Activated CD8-positive, alpha-beta memory T cell treated with anti-CD3 and anti-CD28 coated beads, Interleukin-2, amount 50 U/mL, for 4 hours (primary cell): ENCODE measurements at places on chromosomes 2 and 18.

DNA sequence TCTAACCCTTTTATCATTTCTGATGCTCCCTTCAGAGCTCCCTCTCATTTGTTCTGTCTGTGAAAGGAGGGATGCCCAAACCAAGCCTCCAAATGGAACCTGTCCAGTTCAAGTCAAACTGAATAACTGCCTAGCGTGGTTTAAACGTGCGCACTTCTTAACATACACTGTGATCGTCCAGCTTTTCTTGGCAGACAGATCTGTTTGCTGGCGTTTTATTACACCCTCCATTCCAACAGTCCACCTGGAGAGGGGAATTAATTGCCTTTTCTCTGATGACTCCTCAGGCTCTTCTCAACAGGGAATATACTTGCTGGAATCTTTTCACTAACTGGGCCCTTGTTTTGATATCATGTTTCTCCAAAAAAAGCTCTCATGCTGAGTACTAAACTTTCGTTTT, 379.2 kb upstream of the POU3F3 start:
- DNase-seq, result no peak

GRCh38 chr2:96494188-96494587, 11.0 kb downstream of the NEURL3 start:
- no peak for DNase-seq

- no peak for DNase-seq
Observed at GRCh38 chr2:177400337-177400923, 7.9 kb downstream of the AGPS start.

- DNase-seq, result no peak
Observed at GRCh38 chr2:153403940-153404339, 74.6 kb downstream of the RPRM start.

DNA sequence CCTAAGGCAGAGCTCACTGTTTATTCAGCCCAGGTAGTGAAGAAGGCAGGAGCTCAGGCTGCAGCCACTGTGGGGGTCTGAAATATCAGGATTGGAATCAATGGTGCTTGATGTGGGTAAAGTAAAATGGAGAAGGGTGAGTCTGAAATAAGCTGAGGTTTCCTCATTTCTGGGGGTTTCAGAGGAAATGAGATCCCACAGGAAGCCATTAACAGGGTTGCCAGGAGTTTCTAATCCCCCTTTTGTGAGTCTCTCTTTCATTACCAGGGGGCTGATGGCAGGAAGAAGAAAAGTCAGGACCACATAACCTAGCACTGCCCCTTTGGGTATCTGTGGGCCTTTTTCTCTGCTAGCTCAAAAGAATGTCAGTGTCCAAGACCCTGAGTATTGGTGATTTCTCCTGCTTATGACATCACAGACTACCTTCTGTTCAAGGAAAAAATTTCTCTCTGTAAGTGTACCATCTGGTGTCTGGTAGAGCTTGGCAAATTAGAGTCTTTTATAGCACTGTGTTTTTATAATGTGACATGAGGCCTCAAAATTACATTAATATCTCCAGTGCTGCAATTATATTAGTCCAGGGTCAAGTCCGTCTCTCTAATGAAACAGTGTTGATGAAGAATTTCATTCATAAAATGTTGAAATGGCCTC, 56.0 kb downstream of the LBH start:
- no peak for DNase-seq

GRCh38 chr2:156883804-156884203, 373.7 kb upstream of the GALNT5 start:
- no peak for DNase-seq
